Stimulated activated CD8-positive, alpha-beta memory T cell treated with anti-CD3 and anti-CD28 coated beads, Interleukin-15, amount 100 ng/mL, for 1 hour (primary cell): ENCODE measurements at places on chromosomes 12 and 14.

DNA sequence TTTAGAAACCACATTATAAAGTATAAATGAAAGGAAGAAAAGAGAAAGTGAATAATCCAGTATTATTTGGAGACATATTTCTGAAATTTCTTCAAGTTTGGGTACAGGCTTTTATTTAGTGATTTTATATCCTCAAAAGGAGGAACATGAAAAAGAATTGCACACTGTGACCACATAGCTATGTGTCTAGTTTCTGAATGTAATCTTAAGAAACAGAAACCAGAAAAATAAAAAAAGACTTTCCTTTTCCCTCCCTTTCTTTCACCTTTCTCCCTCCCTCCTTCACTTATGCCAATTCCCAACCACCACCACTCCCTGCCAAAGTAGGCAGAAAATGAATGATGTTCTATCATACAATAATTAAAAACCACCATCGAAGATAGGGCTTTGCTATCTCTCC is 189.6 kb downstream of the PRKD1 start:
- no peak for DNase-seq

DNA sequence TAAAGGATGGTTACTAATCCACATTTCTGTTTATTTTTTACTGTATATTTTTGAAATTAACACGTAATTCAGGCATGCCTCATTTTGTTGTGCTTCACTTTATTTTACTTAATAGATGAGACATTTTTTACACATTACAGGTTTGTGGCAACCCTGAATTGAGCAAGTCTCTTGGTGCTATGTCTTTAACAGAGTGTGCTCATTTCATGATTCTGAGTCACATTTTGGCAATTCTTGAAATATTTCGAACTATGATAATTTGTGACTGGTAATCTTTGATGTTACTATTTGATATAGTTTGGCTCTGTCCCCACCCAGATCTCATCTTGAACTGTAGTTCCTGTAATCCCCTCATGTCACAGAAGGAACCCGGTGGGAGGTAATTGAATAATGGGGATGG is 1120.5 kb upstream of the FLRT2 start:
- DNase-seq = no peak

DNA sequence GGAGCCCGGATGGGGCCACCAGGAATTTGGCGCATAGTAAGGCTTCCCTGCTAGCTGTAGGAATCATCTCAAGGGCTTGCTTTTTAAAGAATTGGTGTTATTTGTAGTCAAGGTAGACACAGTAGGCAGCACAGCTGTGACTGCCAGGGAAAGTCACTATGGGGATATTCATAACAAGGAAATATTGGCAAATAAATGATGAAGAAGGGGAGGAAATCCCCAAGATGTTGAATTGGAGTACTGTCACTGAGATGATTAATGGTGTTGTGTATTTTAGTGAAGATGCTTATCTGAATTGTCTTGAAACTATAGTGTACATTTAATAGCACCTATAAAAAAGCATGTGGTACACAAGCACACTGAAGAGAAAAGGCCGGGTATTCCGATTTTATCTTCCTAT is 118.9 kb downstream of the NPAS3 start:
- no peak for DNase-seq

GRCh38 chr12:114209861-114210260 is 196.1 kb downstream of the TBX5 start:
- DNase-seq = no peak

DNA sequence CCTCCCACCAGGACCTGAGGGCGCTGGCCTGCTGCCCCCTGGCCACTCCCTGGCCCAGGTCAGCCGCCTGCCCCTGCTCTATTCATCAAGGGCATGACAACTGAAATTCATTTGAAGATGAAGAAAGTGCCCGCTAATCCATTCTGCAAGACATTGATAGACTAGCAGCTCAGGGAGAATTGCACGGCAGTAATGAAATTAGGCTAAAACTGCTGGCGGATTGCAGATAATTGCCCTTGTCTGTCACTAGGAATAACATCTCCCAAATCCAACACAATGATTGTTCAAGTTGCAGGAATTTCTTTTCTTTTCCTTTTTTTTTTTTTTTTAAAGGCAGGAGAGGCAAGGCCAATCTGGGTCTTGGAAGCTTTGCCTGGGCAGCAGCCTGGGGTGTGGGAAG is 44.5 kb downstream of the MVK start:
- DNase-seq = no peak

DNA sequence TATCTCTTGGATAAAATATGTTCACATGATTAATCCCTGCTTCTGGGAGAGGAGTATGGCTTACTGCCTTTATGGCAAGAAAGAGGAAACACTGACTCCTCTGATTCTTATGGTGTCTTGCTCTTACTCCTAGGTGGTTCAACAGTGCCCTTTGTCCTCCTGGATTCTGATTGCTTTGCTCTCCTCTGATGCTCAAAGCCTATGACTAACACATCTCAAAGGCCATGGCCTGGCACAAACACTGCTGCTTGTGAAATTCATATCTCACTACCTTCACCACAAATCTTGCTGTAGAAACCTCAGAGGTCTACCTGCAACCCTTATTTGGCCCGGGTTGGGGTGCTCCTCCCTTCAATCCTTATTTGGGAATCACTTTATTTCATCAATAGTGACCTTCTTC is 217.2 kb downstream of the C12orf50 start:
- DNase-seq = no peak

DNA sequence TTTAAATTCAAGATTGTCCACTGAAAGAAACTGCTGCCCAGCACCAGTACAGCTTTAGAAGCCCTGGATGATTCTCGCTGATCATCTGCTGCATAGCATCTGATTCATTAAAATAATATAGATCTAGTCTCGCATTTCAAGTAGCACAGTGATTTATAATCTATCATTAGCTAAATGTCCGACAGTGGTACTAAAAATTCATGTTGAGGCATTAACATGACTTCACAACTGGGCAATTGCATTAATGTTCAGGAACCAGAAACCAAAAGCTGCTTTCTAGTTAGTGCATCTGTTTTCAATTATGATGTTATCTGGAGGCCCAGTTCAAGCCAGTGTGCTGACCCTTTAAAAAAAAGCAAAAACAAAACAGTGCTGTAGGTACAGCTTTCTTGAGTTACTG is 1987.2 kb upstream of the SEL1L start:
- DNase-seq = no peak

DNA sequence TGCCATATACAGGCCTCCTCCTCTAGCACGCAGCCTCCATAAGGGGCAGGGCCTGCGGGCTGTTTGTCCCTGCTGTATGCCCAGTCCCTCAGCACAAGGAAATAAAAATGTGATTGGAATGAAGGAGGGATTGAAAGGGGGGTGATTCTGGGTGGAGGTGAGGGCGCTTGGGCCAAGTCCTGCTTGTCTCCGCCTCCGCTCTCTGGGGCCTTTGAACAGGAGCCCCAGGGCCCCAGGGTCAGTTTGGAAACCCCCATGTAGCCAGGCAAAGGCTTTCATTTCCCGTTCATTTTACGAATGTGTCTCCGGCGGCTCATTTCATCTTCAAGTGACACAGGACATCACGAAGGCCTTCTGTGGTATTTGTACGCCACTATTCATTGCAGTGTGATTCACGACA is 4.5 kb upstream of the CACNA2D4 start:
- DNase-seq = no peak

GRCh38 chr14:97718886-97719442 is 921.8 kb downstream of the VRK1 start:
- no peak for DNase-seq

- DNase-seq = no peak
Measured at GRCh38 chr14:28356819-28357218, 409.8 kb upstream of the FOXG1 start.

DNA sequence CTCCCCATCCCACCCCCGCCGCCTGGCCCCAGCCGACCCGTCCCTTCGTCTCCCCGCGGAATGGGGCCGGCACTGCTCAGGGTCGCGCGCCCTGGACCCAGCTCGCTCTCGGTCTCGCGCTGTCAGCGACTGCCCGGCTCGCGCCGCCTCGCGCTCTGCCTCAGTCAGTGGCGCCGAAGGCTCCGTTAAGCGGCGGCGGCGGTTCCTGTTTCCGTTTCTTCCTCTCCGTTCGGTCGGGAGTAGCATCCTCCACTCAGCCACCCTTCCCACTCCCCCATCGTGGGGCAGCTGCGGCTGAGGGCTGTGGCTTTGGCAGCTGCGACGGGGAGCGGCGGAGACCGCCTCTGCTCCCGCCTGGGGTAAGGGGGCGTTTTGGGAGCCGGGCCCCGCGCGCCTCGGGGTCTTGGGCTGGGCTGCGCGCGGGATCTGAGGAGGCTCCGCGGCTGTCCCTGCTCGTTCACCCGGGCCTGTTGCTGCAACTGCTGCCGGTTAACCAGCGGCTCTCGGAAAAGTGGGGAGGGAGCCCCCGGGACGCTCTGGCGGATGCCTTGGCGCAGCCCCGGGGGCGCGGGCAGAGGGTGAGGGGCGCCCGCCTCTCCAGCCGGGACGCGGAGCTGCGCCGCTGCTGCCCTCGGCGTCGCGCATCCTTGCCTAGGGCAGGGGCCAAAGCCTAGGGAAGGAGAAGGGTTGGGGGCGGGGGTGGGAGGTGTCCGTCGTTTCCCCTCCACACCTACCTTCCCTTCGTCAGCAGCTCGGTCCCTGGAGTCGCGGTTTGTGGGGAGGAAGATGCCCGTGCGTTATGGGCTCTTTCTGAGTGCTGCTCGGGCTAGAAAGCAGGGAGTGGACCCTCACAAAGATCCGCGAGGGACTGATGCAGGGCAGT is 567 bp downstream of the FUT8 start:
- DNase-seq = peak; percentile 32

GRCh38 chr14:95891742-95892141 is 15.1 kb downstream of the TUNAR start:
- no peak for DNase-seq

- DNase-seq = no peak
Measured at GRCh38 chr12:31460024-31460423, 130.9 kb downstream of the DENND5B start.

DNA sequence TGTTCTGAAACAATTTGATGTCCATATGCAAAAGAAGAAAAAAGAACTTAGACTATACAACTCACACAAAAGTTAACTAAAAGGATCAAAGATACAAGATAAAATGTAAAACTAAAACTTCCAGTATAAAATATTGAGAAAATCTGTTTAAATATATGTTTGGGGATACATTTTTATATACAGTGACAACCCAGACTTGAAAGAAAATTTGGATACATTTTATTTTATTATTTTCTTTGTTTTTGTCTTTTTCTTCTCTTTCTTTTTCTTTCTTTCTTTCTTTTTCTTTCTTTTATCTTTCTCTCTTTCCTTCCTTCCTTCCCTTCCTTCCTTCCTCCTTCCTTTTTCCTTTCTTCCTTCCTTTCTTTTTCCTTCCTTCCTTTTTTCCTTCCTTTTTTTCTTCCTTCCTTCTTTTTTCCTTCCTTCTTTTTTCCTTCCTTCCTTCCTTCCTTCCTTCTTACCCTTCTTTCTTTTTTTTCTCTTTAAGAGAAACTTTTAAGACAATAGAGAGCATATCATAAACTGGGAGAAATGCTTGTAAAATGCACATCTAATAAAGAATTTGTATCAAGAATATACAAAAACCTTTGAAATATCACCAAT is 954.5 kb upstream of the LRFN5 start:
- no peak for DNase-seq

DNA sequence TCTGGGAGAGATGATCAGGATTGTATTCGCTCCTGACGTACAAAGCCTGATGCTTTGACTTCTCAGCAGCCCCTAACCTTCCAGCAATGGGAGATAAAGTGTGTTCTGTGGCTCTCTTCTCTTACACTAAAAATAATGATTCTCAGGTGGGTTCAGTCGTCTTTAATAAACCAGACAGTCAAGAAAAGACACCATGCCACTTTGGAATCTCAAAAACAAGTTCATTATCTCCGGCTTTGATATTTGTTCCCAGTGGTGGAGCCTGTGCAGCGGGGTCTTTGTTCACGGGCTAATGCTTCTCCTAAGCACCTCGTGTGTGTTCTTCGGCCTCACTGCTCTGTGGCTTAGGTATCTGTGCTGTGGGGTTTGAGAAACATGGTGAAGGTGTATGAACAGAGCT is 1.6 kb downstream of the ACVR1B start:
- DNase-seq = no peak

DNA sequence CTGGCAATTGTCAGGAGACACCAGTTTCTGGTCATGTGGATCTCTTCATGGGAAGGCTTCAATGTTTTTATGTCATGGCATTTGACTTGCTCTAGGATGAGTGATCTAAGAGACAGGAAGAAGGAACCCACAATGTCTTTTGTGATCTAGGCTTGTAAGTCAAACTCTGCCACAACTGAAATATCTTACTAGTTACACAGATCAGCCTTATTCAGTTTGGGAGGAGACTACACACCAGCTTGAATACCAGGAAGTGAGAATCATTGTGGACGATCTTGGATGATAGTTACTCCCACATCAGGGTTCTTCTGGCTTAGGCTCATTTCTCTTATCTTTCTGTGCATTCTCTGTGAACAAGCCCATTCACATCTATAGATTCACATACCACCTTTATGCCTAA is 236.2 kb upstream of the FBXO33 start:
- no peak for DNase-seq

DNA sequence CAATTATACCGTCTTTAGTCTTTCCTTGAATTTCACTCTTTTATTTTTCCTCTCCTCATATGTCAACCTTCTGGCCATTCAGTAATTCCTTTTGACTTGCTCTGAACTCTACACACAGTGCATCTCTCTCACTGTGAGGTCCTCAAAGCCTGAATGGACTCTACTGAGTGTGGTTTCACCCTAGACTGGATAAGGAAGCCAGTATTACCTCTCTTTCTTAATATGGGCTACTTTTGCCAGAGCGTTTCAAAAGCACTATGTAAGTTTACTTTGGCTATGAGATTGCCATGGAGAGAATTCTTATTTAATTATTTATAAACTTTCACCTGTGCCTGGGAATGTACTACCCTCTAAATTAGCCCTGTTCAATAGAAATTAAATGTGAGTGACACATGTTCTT is 343.5 kb upstream of the DDHD1 start:
- DNase-seq = no peak

DNA sequence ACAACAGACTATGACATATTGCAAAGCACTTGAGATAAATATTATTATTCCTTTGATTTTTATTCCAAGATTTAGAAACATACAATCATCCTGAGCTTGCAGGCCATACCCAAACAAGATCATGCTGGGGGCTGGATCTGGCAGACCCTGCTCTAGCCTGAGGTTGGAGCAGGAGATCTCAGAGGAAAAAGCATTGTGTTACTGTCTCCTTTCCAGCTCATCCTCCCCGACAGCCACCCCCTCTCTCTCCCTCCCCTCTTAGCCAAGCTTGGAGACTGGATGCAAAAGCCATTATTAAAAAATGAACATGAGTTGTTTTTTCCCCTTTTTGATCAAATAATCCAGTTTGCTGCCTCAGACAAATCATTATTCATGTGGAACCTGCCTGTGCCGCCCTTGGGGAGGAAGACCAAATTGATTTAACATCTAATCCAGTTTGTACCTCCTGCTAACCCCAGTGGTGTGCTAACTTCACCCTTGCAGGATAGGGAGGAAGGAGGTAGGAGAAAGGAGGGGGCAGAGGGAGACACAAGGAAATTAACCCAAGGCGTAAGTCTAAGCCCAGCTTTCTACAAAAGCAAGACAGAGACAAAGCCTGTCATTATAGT is 565.8 kb upstream of the TBX3 start:
- no peak for DNase-seq

DNA sequence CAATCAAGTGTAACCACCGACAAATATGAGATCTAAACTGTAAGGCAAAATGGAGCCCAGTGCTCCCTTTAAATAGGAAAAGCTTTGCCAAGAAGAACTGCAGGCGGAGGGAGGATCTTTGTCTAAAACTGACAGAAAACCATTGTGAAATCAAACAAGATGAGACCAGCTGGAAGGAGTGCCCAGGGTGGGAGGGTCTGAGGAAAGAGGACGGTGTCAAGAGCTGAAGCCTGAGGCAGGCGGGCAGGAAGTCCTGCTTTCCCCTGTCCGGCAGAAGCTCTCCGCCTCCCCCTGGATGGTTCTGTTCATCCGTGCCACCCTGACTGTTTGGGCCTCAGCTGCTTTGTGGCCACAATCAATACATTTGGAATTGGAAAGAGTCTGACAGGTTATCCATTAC is 37.5 kb downstream of the CDC42BPB start:
- no peak for DNase-seq
